ENCODE measurements at places on chromosomes 1 and 21.

- DNase-seq: no peak
Measured at GRCh38 chr1:42739753-42740700, at the start of gene CLDN19. TSS of gene CLDN19 (minus strand) at chr1:42740236. CDS start at chr1:42740063, 173 bp downstream.

GRCh38 chr1:36222481-36223380 is 1.5 kb upstream of the THRAP3 start:
- DNase-seq: peak; percentile 18

- no peak for DNase-seq
Measured at GRCh38 chr1:5969168-5969567, 23.1 kb downstream of the NPHP4 start.

DNA sequence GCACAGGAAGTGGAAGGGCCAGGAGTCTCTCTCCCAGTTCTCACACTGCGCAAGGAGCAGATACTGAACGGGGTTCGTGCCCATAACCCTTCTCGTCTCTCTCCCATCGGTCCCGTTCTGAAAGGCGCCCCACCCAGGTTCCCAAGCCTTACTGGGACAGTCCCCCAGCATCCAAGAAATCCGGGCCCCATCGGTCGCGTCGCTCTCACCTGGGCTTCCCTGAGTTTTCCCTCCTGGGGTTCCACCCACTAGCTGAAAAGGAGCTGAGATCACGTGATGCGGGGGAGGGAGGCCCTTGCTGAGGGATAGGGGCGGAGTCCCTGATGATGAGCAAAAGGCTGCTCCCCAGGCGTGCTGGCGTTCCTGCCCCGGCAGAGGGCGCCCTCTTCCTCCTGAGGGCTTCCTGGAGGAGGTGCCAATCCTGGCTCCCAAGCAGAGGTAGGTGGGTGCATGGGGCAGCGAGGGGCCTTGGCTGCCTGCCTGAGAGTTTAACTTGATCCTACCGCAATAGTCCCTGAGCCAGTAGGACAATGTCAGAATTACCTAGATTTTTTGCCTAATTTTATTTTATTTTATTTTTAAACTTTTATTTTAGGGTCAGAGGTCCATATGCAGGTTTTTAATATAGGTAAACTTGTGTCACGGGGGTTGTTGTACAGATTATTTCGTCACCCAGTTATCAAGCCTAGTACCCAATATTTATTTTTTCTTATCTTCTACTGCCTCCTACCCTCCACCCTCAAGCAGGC is at the start of gene SPOCD1:
SPOCD1 (minus strand) TSS at position 271 of the 749 bp plus-strand sequence. CDS start 689 bp downstream, outside the sequence.
- DNase-seq: peak; percentile 91

DNA sequence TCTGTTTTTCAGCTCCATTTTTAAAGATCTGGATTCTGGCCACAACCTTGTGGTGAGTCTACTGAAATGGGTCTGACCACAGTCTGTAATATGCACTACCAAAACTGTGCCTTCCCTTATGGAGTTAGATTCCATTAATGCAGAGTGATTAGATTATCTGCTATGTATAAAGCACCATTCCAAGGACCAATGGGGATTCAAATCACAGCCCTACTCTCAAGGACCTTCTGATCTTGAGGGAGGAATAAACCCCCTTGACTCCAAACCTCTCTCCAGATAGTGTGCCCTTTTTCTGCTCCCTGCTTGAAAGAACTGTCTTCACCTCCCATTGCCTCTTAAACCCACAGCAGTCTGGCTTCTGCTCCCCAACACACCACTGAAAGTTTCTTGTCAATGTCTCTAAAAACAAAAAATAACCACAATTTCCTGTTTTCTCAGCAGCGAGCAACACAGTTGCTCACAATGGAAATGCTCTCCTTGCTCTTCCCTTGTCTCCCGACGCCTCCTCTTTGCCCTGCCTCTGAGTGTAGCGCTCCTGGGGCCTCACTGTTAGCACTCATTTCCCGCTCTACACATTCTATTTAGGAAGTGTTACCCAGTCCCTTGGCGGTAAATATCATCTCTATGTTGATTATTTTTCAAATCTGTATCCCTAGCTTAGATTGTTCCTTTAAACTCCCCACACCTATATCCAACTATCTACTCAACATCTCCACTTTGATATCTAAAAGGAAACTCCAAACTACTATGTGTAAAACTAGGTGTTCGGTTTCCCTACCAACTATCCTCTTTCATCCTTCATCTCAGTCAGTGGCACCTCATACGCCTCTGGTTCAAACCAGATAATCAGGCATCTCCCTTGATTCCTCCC is 13.6 kb downstream of the PCNX2 start:
- DNase-seq: peak; percentile 21

Measured in activated CD4-positive, alpha-beta T cell treated with anti-CD3 and anti-CD28 coated beads, Interleukin-2, amount 50 U/mL, for 48 hours (primary cell).